ENCODE measurements at places on chromosomes 7 and 10.

DNA sequence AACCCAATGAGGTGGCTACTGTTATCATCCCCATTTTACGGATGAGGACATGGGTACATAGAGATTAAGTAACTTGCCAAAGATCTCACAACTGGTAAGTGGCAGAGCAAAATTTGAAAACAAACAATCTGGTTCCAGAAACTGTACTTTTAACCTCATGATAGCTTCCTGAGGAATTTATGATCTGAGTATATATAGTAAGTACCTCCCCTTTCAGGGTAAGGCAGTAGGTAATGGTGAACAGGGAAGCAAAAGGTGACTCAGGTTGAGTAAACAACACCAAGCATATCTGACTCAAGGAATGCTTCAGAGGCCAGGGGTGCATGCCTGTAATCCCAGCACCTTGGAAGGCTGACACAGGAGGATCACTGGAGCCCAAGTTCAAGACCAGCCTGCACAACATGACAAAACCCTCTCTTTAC lies 21.1 kb downstream of the KLLN start:
- peak; percentile 97 for DNase-seq

DNA sequence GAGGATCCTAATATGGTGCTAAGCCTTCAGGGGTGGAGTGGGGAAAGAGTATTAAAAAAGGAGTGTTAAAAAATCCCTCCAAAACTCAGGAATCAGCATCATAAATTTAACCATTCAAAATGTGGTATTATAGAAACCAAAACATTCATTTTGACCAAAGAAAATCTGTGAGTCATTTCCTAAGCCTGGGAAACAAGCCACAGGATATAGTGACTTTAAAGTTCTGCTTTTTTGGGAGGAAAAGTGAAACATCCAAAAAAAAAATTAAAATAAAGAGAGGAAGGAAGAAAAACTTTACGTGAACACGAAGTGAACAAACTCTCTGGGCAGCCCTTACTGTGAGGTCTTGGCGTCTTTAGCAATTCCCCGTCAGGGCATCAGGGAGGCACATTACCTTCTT lies 74.0 kb upstream of the GSDME start:
- DNase-seq, result no peak

GRCh38 chr10:3217301-3217700 lies 44.7 kb upstream of the PITRM1 start:
- no peak for DNase-seq

GRCh38 chr7:11858026-11858425 lies 26.0 kb upstream of the THSD7A start:
- DNase-seq, result no peak
